ENCODE measurements at places on chromosomes 5 and 9.

- no peak for DNase-seq
Observed at GRCh38 chr5:83900306-83900705, 179.7 kb upstream of the HAPLN1 start.

DNA sequence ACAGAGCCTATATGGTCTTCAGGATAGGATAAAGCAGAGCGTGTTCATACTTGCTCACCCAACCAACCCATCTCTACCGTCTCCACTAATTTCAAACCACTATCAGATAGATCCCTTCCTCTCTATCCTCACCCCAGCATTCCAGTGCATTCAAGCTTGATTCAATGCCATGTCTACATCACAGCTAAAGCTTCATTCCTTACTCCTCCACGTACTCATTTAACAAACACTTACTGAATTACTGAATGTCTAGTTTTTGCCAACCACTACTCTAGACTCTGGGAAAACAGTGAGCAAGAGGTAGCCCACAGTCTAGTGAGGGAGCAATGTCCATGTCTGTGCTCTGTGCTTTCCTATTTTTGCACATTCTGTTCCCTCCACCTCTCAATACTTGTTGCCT is 163.5 kb upstream of the MSX2 start:
- no peak for DNase-seq

GRCh38 chr5:178284093-178284675 is 51.6 kb upstream of the PHYKPL start:
- no peak for DNase-seq

GRCh38 chr9:98993570-98993945 is 49.9 kb downstream of the COL15A1 start:
- DNase-seq: no peak

GRCh38 chr9:93205045-93205768 is 21.3 kb downstream of the WNK2 start:
- DNase-seq: peak; percentile 63

- no peak for DNase-seq
Observed at GRCh38 chr9:5624655-5625054, 4.3 kb upstream of the RIC1 start.

GRCh38 chr5:10489810-10490426 is 48.2 kb downstream of the ROPN1L start:
- DNase-seq: no peak

DNA sequence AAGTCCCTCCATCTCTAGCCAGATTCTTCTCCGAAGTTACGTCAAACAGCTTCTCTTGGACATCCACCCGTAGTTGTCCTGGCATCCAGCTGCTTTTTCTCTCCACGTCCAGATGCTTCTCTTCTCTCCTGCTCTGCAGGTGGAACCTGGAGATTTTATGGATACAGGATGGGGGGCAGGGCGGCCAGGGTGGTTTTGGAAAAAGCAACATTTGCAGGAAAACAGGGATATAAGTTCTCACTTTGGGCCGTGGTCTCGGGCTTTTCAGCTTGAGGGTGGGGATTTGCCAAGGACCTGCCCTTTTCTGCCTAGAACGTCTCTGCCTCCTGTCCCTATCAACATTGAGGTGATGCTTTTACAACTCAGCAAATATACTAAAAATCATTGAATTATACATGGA is 1941.6 kb upstream of the C9orf72 start:
- no peak for DNase-seq

DNA sequence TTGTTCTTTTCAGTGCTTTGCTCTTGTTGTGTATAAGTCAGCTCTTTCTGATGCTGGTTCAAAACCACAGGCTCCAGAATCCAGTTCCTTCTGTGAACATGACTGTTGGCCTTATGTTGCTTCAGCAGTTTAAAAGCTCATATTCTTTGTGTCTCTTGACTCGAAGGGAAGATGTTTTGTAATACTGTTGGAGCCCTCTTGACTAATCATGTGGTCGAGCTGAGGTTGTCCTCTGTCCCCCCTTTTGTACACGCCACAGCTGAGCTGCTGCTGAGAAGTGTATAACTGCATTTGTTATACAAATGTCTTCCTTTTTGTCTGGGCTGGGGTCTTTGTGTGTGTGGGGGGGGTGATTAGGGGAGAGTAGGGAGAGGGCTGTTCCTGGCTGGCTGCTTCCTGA is 35.8 kb downstream of the SLC36A1 start:
- no peak for DNase-seq

- no peak for DNase-seq
Observed at GRCh38 chr9:15353892-15354291, 46.9 kb upstream of the TTC39B start.

DNA sequence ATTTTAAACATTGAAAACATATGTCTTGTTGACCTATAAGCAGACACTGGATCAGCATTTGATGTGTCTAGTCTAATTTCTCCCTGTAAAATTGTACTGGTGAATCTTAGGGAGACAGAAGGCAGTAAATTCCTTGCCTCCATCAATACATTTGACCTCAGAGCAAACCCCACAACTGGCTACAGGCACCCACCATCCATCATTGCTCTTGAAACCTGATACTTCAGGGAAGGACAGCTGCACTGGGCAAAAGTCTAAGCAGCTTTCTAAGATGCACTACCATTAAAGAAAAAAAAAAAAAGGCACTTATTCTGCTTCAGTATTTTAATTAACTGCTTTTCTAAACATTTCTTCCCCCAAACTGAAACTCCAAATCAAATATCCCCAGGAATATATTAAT is 1051.3 kb upstream of the DMAC1 start:
- DNase-seq: no peak

GRCh38 chr5:146427619-146427997 is 19.5 kb upstream of the TCERG1 start:
- DNase-seq: no peak

DNA sequence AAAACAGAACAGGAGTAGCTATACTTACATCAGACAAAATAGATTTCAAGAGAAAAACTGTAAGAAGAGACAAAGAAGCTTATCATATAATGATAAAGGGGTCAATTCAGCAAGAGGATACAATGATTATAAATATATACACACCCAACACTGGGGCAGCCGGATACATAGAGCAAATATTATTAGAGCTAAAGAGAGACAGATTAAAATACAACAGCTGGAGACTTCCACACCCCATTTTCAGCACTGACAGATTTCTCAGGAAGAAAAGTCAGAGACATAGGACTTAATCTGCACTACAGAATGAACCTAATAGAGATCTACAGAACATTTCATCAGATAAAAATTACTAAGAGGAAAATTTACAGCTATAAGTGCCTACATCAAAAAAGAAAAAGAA is 35.7 kb downstream of the OXCT1 start:
- no peak for DNase-seq

GRCh38 chr9:113520109-113520642 is 56.6 kb downstream of the RGS3 start:
- no peak for DNase-seq

DNA sequence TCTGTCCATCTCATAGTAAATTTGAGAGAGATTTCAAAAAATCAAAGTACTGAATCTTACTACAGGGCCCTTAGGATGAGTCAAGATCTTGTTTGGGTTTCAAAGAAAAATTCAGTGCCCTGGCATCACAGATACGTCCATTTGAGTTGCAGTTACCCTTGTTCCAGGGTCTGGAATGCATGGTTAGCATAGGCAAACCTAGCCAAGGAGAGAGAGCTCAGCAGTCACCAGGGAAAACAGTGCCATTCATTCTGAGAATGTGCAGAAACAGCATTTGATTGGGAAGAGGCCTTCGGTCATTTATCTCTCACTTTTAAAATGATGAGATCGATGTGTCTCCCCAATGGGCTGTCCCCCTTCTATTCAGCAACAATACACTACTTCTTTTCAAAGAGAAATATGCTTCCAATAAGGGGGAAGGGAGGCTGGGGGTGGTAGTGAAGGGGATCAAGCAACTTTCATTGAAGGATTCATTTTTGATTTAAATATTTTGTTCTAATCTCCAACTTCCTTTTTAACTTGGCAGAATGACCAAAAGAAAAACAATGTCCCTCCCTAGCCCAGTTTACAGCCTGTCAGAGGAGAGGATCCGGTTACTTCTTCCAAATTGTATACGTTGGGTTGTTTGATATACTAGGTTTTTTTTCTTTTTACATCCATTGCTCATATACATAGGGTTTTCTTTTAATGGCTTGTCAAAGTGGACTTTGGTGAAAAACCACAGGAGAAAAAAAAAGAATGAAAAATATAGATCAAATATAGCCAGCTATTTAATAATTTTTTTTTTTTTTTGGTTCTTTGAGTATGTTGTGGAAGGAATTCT is 491.1 kb downstream of the CCDC171 start:
- no peak for DNase-seq

DNA sequence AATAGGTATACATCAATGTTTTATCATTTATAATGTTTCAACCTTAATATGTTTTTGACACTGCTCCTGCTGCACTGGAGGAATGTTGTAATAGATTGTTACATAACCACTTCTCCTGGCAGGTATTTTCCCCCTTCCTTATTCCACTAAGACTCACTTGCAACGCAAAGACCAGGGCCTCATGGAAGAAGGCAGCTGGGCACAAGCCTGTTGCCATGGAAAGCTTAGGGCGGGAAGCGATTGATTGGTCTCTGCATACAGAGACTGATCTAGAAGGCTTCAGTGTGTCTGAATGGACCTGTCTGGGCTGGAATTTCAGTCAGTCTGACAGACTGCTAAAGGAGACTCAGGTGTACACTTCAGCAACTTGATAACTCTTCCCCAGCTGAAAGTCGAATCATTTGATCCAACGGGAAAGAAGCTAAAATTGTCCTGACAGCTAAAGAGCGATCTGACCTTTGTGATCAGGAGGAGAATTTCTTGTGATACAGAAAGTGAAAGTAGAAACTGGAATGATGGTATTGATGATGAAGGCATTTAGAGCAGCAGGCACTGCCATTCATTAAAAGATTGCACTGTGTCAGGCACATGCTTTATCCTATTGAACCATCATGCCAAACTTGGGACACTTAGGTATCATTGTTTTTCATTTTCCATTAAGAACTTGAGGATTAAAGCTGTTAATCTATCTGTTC is 65.1 kb downstream of the GRIA1 start:
- DNase-seq: no peak

GRCh38 chr5:181167814-181168488 is 20.6 kb downstream of the OR2V2 start:
- peak; percentile 83 for DNase-seq

DNA sequence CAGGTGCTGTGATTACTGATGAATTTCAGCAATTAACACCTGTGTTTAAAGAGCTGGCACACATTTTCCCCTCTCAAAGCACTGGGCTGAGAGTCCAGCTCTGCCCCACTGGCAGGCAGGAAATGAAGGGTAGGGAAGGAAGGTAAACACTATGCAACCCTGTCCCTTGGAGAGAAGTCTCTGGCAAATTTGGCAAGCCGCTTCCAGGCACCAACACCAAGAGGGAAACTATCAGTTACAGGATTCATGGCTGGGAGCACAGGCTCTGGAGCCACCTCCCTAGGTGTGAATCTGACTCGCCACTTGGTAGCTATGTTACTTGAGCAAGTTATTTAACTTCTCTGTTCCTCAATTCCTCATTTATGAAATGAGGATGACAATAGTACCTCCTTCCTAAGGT is 3.3 kb downstream of the ANKS6 start:
- DNase-seq: no peak

GRCh38 chr5:119614838-119615237 is 14.5 kb upstream of the FAM170A start:
- DNase-seq: no peak

DNA sequence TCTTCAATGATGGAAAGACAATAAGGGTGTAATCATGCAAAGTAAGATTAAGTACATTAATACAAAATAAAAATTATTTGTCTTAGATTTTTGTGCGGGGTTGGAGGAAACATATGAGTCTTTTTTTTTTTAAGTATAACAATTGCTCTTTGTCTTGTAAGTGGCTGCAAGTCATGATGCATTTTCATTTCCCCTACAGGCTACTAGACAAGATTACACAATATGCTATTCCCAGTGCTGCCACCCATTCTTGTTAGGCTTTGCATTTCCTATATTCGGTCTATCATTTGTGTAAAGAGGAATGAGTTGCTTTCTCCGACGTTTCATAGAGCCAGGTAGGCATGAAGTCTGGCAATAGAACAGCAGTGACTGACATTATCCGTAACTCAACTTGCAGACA is 294.2 kb upstream of the CYLC2 start:
- DNase-seq: no peak

DNA sequence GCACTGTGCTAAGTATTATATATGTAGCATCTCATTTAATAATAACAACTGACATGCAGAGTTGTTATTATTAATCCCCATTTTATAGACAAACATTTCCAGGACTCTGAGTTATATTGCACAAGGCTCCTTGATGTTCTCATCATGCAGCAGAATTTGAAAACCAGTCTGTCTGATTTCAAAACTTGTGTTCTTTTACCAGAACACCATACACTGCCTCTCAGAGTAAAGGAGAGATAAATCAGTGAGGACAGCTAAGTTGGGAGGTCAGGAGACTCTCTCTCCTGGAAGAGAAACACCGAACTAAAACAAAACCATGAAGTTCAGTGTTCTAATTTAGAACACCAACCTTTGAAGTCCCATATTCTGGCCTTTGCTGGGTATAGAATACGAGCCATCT is 92.7 kb upstream of the TNC start:
- no peak for DNase-seq

DNA sequence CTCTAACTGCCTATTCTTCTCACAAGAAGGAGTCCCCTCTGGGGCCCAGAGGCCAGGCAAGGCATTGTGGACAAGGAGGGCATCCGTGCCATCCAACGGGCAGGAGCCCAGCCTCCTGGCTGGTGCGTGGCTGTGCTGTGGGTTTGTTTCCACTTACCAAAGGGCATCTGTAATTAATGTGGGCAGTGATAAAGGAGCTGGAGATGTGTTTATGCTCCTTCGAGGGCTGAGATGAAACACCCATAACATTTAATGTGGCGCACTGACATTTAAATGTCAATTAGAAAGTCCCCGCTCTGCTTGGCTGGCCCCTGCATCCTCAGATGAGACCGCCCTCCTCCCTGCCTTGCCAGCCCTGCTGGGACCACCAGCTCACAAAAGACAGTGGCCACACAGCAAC is 57.1 kb downstream of the KCNIP1 start:
- DNase-seq: no peak

DNA sequence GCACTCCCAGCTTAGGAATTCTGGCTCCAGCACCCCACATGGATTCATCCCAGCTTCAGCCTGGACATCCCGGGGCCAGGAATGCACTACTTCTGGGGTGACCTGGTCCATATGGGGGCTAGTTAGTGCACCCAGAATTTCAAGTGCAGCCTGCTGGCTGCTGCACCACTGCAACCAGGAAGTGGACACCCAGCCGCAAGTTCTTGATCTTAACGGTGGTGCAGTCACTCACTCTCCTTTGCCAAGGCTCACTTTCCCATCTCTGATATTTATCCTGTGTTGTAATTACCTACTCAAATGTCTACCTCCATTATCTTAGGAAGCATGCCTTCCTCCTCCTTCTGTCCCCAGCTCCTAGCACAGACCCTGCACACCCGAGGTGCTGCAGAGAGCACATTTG is 26.2 kb upstream of the RAB14 start:
- DNase-seq: no peak

GRCh38 chr9:115115117-115115880 is 2.7 kb downstream of the TNC start:
- no peak for DNase-seq

Data from glutamatergic neuron (in vitro differentiated cells).